Aorta (tissue), 5 donors: ENCODE measurements at places on chromosomes 4 and X. TPM values are rescaled to one million over a fixed set of nuclear protein-coding genes. Genes with fewer than 3 reads are reported as not detected.

GAGE12F gene
- total RNA-seq, result not detected

GYG2 gene
- 0.84 TPM for total RNA-seq

HSFX4 gene
- not detected for total RNA-seq

VCX3A gene
- not detected for total RNA-seq

ADH1B gene
- 753 TPM for total RNA-seq

PALLD gene
- 352 TPM for total RNA-seq

CXCR3 gene
- total RNA-seq, result 0.49 TPM

MSL3 gene
- 26.2 TPM for total RNA-seq

ANOS1 gene
- 12.1 TPM for total RNA-seq

IGFBP7 gene
- total RNA-seq, result 2,521 TPM

KLB gene
- not detected for total RNA-seq

PSAPL1 gene
- total RNA-seq, result not detected

PGAM4 gene
- total RNA-seq, result not detected

TMSB15A gene
- 0.55 TPM for total RNA-seq

NWD2 gene
- total RNA-seq, result not detected

STARD8 gene
- total RNA-seq, result 11.8 TPM

CXCL3 gene
- total RNA-seq, result 12.1 TPM

GPC4 gene
- 23.1 TPM for total RNA-seq

CLTRN gene
- total RNA-seq, result not detected

MAGEA8 gene
- not detected for total RNA-seq

FOXR2 gene
- not detected for total RNA-seq

TCP11X2 gene
- total RNA-seq, result not detected

PGK1 gene
- 254 TPM for total RNA-seq

GLUD2 gene
- 1.6 TPM for total RNA-seq

COL4A6 gene
- total RNA-seq, result 7.2 TPM

NDP gene
- total RNA-seq, result 0.24 TPM

FAM184B gene
- total RNA-seq, result not detected

RHOXF1 gene
- 0.69 TPM for total RNA-seq

PNMA6F gene
- not detected for total RNA-seq

CABS1 gene
- not detected for total RNA-seq

SGMS2 gene
- total RNA-seq, result 50.2 TPM

PUDP gene
- total RNA-seq, result 9.8 TPM

PLS3 gene
- 481 TPM for total RNA-seq

MAGEC1 gene
- not detected for total RNA-seq

SLC34A2 gene
- 1.4 TPM for total RNA-seq

TEX11 gene
- total RNA-seq, result not detected

COX7B2 gene
- not detected for total RNA-seq

ZAR1 gene
- total RNA-seq, result not detected

REST gene
- total RNA-seq, result 39.1 TPM

CXCL5 gene
- not detected for total RNA-seq

MAGEB2 gene
- not detected for total RNA-seq
